Daoy (cell line): ENCODE measurements at places on chromosomes 12 and 14. TPM values are rescaled to one million over a fixed set of nuclear protein-coding genes. Genes with fewer than 3 reads are reported as not detected.

The TMEM253 gene
- not detected in 2 replicates for total RNA-seq

The NEMP1 gene
- total RNA-seq, result 26.1 and 34.1 TPM in 2 replicates

The PLBD1 gene
- 1.9 and 3.5 TPM in 2 replicates for total RNA-seq

The CFAP251 gene
- total RNA-seq, result 3.0 and 4.2 TPM in 2 replicates

The CCDC197 gene
- not detected in 2 replicates for total RNA-seq

The PLEK2 gene
- total RNA-seq, result 12.8 and 17.0 TPM in 2 replicates

- no peak for DNase-seq
Observed at GRCh38 chr12:6463216-6463615, 7.3 kb downstream of the VAMP1 start.

DNA sequence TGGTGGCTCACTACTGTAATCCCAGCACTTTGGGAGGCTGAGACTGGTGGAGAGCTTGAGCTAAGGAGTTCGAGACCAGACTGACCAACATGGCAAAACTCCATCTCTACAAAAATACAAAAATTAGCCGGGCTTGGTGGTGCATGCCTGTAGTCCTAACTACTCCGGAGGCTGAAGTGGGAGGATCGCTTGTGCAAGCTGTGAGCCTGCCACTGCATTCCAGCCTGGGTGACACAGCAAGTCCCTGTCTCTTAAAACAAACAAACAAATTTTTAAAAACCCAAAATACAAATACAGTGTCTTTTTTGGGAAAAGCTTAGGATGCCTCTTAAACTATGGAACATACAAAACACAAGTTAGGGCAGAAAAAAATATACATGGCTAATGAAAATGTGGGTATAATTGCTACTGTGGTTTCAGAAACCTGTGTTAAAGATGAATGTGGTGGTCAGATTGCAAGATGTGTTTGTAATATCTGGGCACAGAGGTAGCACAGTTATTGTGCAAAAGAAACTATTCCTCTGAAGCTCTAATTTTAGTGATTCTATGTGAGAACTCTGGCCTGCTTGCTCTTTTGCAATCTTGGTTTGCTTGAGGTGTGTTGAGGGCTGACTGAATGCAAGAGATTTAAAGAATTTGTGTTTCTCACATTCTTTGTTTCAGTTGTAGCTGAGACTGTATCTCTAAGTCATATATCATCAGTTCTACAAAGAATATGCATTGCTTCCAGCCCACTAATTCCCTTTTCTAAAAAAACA is 3.9 kb upstream of the HSPA2 start:
- DNase-seq, result no peak

DNA sequence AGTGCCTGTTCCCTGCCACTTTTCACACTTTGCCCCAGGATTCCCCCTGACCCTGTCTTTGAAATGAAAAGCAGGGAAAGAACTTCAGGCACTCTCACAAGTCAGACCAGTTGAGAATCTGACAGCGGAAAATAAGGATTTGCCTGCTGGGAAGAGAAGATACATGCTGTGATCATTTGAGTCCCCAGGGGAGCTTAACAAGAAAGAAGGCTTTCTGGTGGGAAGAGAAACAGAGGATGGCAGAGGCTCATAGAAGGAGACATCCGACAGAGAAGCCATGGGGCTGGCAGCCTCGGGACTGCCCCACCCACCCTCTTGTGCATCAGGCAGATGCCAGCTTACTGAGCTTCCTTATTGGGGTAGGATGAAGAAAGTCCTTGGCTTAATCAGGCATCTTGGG is 11.9 kb downstream of the TTC9 start:
- no peak for DNase-seq

GRCh38 chr14:25394791-25395391 is 344.9 kb upstream of the STXBP6 start:
- peak; percentile 6 for DNase-seq

GRCh38 chr12:120599672-120600552 is 18.7 kb upstream of the POP5 start:
- DNase-seq, result no peak

- DNase-seq, result no peak
Observed at GRCh38 chr12:39671898-39672875, 52.6 kb upstream of the ABCD2 start.

DNA sequence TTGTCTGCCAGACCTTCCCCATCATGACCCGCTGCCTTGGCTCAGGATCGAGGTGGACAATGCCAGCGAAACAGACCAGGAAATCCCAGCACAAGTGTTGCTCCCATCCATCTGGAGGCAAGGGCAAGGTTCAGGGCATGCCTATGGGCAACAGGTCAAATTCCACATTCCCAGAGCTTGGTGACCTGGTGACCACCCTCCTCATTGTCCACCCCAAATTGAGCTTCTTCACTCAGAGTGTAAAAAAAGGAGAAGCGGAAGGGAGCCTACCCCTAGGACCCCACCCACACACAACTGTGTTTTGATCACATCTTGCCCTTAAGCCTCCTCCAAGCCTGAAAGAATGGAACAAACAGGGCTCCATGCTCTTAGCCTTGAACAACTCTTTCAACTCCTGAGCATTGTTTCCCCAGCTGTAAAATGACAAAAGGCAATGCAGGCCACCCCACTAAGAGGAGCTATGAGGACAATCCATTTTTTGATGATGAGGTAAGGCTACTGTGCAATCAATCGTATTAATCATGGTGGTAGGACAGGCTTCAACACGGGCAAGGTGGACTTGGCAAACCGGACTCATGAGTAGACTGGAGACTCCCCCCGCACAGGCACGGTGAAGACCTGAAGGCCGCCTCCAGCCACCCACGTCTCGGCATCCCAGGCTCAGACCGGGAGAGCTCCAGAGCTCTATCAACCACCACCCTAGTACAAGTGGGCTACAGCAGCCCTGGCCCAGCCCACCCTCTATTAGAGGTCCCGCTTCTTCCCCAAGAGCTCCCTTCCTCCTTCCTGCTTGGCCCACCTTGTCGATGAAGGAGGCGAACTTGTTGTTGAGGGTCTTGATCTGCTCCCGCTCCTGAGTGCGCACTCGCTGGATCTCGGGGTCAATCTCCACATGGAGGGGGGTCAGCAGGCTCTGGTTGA is 866 bp downstream of the KRT79 start:
- no peak for DNase-seq

- no peak for DNase-seq
Observed at GRCh38 chr12:96400631-96401075, 414 bp upstream of the CDK17 start.

DNA sequence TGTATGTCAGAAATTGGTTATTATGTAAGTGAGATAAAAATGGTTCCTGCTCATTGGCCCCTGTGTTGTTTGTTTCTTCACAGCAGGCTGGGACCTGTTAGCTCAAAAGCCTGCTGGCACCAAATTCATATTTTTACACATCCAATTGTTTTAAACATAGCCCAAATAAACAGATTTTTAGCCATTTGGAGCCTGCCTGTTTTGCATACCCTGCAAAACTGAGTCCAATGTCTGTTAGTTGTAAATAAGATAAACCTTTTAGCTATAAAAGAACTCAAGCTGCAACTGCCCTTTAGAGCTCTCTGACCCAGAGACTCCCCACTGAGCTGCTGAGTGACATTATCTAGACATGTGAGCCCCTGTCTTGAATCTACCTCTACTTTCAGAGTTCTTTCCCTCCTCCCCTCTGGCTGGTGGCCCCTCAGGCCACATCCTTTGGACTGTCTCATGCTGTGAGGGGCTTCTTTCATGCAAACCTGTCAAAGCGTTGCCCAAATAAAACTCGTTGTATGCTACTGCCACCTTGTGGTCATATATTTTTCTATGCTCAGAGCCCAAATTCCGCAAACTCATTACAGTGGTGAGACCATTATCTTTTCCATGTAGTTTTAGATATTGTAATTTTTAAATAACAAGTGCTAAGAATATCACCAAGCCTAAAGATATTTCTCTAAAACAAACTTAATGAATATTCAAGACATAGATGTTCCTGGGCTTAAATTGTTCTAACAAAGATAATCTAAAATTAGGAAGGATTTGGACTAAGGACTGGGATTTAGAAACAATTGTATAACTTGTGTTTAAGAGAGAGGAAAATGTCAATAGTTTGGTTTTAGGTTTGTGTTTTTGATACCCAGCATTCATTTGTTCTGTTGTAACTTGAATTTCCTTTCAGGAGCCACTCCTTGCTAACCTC is 337.9 kb downstream of the AACS start:
- DNase-seq, result peak; percentile 19

DNA sequence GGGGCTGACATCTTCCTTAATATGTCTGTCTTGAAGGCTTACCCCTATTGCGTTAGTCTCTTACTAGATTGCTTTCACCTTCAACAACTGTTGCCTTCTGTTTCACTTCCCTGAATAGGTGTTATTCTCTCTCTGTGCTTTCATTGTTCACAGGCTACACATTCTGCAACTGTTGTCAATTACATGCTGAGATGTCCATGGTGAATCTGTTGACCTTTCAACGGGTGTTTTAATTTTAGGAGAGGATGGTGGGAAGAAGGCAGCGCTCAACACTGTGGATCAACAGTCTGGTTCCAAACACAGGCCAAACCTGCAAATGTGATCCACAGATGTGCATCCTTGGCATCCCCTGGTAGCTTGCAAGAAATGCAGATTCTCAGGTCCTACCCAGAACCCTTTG is 101.9 kb downstream of the DACT1 start:
- DNase-seq, result no peak

DNA sequence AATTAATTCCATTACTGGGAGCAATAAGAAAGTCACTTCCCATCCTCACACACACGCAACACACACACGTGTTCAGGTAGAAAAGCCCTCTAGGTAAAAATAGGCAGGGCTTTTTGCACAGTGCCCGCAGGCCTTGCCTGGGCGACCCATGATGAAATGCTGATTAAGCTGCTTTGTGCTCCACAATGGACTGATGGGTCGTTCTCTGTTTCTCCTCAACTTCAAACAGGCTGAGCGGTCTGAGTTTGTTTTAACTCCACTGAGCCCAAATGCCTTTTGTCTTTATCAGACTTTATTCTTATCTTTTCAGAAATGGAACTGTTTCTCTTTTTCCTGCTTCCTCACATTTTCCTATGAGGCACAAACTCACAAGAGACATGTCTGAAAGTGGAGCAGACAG is 9.4 kb upstream of the DACT1 start:
- no peak for DNase-seq

GRCh38 chr14:22221508-22221907 is 367.5 kb downstream of the DAD1 start:
- DNase-seq, result peak; percentile 17

DNA sequence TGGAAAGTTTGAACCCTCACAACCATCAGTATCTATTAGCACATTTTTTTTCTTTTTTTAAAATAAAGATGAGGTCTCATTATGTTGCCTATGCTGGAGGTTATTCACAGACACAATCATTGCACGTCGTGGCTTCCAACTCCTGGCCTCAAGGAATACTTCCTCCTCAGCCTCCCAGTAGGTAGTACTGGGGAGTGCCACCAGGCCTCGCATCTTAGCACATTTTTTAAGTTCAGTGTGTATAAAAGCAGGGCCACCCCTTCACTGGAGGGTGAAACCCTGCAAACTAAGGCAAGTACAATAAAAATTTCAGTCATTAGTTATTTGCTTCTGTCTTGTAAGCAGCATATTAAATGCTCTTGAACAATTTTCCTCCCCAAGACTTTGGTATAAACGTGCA is 114.2 kb upstream of the SINHCAF start:
- no peak for DNase-seq

- DNase-seq, result no peak
Observed at GRCh38 chr12:109873653-109874052, 6.7 kb downstream of the GLTP start.
